Stimulated activated CD8-positive, alpha-beta memory T cell treated with anti-CD3 and anti-CD28 coated beads, Interleukin-2, amount 100 ng/mL, for 1 hour (primary cell): ENCODE measurements at places on chromosomes 13 and 19.

- no peak for DNase-seq
These were observed 41.1 kb upstream of the RGCC start for GRCh38 chr13:41416276-41416675.

- DNase-seq, result no peak
These were observed 68.2 kb upstream of the LSM14A start for GRCh38 chr19:34104096-34104495.

DNA sequence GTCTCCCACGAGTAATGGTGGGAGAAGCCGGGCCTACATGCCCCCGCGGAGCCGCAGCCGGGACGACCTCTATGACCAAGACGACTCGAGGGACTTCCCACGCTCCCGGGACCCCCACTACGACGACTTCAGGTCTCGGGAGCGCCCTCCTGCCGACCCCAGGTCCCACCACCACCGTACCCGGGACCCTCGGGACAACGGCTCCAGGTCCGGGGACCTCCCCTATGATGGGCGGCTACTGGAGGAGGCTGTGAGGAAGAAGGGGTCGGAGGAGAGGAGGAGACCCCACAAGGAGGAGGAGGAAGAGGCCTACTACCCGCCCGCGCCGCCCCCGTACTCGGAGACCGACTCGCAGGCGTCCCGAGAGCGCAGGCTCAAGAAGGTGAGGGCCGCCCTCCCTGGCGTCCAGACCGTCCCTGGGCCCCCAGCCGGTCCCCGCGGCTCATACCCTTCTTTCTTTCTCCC lies 1.4 kb upstream of the USF2 start:
- no peak for DNase-seq

DNA sequence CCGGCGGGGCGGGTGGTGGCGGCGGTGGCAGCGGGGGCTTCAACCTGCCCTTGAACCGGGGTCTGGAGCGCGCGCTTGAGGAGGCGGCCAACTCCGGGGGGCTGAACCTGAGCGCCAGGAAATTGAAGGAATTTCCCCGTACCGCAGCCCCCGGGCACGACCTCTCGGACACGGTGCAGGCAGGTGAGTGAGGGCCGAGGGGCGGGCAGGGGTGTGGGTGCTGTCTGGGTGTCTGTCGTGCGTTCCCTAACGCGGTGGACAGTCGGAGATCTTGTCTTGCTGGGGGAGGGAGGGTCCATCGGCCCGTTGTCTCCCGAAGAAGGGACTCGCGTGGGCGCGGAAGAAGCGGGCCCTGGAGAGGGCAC lies 533 bp downstream of the LRCH1 start:
- DNase-seq, result no peak

DNA sequence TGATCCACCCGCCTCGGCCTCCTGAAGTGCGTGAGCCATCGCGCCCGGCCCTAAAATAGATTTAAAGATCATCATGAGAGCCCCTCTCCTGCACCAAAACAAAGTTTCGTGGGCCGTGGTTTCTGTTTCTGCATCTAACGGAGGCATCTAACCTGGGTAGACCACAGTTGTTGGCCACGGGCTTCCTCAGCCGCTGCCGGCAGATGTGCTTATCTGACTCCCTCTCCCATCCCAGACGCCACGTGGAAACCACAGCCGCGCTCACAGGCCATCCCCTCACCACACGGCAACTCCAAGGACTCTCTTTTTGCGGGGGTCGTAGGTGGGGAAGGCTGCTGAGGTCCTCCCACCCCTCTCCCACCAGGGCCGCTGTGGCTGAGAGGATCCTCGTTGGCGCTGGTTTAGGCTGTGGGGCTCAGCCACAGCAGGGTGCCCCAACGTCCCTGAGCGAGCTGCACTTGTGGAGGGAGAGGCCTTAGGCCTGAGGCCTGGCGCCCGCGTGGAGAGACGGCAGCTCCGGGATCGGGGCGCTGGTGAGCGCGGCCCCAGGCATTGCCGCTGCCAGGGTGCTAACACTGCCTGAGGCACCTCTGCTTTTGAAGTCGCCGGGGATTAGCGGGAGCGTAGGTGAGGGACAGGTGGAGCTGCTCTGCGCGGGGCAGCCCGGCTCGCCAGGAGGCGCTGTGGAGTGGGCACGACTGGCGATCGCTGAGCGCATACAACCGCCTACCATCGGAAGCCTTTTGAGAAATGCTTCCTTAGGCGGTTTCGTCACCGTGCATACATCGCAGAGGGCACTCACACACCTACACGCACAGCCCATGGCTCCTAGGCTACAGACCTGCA lies 8.9 kb downstream of the ZSCAN1 start:
- DNase-seq, result no peak

GRCh38 chr13:98525456-98526181 lies 51.3 kb downstream of the STK24 start:
- DNase-seq, result no peak

- DNase-seq, result peak; percentile 95
These were observed 16.0 kb upstream of the COLGALT1 start for GRCh38 chr19:17539238-17540117.

- no peak for DNase-seq
These were observed 533.6 kb downstream of the MYO16 start for GRCh38 chr13:109163037-109163379.

GRCh38 chr19:31303262-31303815 lies 45.9 kb downstream of the TSHZ3 start:
- no peak for DNase-seq

GRCh38 chr19:4636761-4637160 lies 2.6 kb upstream of the TNFAIP8L1 start:
- no peak for DNase-seq

- DNase-seq, result peak; percentile 10
These were observed 2.7 kb downstream of the WDR88 start for GRCh38 chr19:33134571-33135041.

DNA sequence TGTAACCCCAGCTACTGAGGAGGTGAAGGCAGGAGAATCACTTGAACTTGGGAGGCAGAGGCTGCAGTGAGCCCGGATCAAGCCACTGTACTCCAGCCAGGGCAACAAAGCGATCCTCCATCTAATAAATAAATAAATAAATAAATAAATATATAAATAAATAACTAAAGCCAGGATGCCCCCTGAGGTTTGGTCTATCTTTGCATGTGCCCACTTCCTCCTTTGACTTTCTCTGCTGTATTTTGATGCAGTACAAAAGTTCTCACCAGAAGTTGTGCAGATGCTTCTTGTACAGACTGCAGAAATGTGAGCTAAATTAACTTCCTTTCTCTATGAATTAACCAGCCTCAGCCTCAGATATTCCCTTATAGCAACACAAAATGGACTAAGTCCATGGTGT lies 6.5 kb upstream of the N4BP2L2 start:
- DNase-seq, result no peak

GRCh38 chr13:72386138-72386684 lies 341.2 kb downstream of the MZT1 start:
- no peak for DNase-seq

- no peak for DNase-seq
These were observed 19.9 kb upstream of the GDF15 start for GRCh38 chr19:18366021-18366435.

GRCh38 chr19:610801-611480 lies 21.3 kb downstream of the HCN2 start:
- DNase-seq, result no peak

DNA sequence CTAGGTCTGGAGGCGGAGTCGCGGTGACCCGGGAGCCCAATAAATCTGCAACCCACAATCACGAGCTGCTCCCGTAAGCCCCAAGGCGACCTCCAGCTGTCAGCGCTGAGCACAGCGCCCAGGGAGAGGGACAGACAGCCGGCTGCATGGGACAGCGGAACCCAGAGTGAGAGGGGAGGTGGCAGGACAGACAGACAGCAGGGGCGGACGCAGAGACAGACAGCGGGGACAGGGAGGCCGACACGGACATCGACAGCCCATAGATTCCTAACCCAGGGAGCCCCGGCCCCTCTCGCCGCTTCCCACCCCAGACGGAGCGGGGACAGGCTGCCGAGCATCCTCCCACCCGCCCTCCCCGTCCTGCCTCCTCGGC lies at the start of gene SLC5A5:
SLC5A5 (plus strand) TSS at position 68 of the 373 bp plus-strand sequence. CDS start 375 bp downstream, outside the sequence.
- no peak for DNase-seq

GRCh38 chr19:35555301-35556005 lies 8.0 kb downstream of the ATP4A start:
- DNase-seq, result no peak

GRCh38 chr13:40519637-40520036 lies 146.8 kb downstream of the FOXO1 start:
- DNase-seq, result no peak

DNA sequence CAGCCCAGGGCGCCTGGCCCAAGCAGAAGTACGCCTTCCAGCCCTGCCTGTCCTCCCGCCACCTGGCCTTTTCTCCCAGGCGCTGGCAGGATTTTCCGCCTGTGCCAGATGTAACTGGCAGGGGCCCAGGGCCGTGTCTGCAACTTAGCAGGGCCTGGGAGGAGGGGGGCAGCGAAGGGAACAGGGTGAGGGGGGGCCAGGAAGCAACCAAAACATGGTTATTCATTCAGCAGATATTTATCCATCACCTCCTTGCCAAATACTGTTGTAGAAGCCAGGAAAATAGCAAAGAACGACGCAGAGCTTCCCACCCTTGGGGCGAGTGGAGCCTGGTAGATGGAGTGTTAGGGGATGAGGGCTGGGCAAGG lies 5.6 kb downstream of the TLE6 start:
- no peak for DNase-seq

DNA sequence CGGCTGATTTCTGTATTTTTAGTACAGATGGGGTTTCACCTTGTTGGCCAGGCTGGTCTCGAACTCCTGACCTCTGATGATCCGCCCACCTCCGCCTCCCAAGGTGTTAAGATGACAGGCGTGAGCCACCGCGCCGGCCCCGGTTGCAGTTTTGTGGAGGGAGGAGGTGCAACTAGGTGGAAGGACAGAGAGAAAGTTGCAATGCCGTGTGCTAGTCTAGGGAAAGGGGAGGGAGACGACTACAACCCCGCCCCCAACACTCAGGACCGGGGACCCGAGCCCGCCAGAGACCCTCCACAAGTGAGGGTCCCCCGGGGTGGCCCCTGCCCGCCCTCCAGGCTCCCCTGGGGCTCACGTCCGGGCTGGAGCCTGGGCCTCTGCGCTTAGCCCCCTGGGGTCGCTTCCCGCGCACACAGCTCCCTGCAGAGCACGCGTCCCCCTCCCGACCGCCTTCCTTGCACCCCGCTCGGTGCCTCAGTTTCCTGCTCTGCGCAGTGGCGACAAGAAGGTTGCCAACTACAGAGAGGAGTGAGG lies 1.2 kb upstream of the ARID3A start:
- no peak for DNase-seq

- no peak for DNase-seq
These were observed 7.3 kb downstream of the ANGPTL4 start for GRCh38 chr19:8371011-8371804.

DNA sequence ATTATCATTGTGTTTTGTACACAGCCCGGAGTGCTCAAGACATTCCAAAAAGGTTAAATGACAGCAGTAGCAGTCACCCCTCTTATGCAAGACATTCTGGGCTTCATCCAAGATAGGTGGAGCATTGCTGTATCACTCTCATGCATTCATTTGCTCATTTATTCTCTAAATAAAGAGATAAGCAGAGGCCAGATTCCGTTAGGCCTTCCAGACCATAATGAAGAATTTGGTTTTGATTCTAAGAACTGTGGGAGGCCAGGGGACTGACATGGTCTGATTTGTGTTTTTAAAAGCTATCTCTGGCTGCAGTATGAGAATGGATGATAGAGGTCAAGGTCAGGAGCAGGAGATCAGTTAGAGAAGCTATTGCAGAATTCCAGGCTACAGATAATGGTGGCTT lies 145.8 kb downstream of the KCNRG start:
- no peak for DNase-seq
